ENCODE measurements at places on chromosomes 3 and 15. TPM values are rescaled to one million over a fixed set of nuclear protein-coding genes. Genes with fewer than 3 reads are reported as not detected.

GRCh38 chr3:190252080-190252479 is 70.2 kb downstream of the CLDN1 start:
- no peak for DNase-seq

GRCh38 chr15:30903497-30904187 is at the start of gene FAN1:
TSS of gene FAN1 (plus strand) at chr15:30903915. CDS start at chr15:30904664, 749 bp downstream.
- peak; percentile 89 for DNase-seq

GP9 gene
- total RNA-seq, result not detected

- DNase-seq, result no peak
Measured at GRCh38 chr3:152243721-152244516, 24.8 kb upstream of the MBNL1 start.

DNA sequence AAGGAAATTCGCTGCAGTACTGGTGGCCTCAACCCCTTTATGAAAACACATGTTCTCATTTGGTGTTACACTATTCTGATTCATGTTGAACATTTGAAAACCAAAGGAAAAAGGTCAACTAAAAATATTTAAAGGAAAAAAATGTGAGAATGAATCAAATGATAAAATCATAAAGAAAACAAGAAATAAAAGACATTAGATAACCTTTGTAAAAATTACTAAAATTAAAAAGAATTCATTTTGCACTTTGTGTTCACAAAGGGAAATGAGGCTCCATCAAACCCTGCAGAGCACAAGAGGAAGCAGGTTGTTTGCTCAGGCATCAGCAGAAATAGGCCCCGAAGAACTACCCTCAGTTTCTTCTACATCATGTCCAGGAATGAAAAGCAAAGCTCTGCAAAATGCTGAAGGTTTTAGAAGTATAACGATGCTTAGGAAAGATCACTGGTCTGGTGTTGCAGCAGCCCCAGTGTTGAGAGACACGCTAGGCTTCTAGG is 41.2 kb downstream of the MAP4 start:
- DNase-seq, result no peak

- no peak for DNase-seq
Measured at GRCh38 chr3:56940976-56941375, 119.5 kb upstream of the SPATA12 start.

DNA sequence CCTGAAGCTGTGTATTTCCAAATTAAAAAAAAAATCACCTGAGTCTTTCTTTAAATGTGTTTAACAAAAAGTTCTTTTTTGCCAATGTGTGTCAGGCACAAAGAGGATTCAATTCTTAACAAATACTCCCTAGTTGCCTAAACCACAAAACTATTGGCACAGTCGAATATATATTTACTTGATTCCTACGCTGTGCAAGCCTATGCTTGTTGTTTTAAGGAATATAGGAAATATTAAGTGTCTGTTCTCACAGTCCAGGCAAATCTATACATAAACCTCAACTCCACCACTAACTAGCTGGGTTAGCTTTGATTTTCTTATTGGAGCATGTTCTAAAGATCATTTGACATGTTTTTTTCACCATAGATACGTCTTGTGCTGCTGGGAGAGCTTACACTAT is 571.0 kb downstream of the PYDC2 start:
- no peak for DNase-seq

EPHB3 gene
- total RNA-seq, result 8.4 TPM

SNAPC5 gene
- 29.6 TPM for total RNA-seq

GRCh38 chr3:134392336-134392983 is 18.2 kb upstream of the AMOTL2 start:
- DNase-seq, result peak; percentile 2

DNA sequence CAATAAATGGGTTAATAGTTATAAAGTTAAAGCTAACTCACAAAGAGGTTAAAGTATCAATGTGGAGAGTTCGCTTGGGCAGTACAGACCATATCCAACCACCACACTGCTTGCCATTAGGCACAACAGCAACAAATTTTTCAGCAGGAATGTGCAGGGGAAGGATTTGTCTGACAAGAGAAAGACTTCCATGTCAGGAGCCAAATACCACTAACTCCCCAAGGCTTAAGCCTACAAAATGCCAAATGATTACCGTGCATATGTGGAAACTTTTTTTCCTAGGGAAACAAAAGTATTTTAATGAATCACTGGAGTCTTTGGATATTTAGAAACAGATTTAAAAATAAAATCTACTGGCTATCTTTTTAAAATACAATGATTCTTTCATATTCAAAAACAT is 8.1 kb downstream of the VGLL3 start:
- no peak for DNase-seq

SUCNR1 gene
- total RNA-seq, result not detected
